ENCODE measurements at places on chromosomes 7 and 10. TPM values are rescaled to one million over a fixed set of nuclear protein-coding genes. Genes with fewer than 3 reads are reported as not detected.

The LRRC4 gene
- 0.16 TPM for polyA plus RNA-seq

DNA sequence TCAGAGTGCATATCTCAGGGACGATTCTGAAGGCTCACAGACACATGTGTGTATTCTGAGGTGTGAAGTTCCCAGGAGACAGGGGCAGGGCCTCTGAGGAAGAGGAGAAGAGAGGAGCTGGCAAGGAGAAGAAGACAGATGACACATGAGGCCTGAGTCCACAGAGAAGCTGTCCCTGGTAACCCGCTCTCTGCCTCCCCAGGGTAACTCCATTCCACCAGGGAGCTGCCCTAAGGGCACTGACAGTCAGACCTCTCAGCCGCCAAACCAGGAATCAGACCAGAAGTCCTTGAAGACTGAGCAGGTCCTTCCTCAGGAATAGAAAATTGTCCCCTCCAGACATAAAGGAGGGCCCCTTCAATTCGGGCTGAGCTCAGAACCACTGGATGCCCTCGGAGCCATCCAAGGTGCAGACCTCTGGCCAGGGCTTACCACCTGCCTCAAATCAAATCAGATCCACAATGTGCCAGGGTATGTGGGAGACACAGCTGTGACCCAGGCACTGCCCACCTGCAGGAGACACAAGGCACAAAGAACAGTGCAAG lies 57.4 kb downstream of the TLL2 start:
- no peak for DNase-seq

DNA sequence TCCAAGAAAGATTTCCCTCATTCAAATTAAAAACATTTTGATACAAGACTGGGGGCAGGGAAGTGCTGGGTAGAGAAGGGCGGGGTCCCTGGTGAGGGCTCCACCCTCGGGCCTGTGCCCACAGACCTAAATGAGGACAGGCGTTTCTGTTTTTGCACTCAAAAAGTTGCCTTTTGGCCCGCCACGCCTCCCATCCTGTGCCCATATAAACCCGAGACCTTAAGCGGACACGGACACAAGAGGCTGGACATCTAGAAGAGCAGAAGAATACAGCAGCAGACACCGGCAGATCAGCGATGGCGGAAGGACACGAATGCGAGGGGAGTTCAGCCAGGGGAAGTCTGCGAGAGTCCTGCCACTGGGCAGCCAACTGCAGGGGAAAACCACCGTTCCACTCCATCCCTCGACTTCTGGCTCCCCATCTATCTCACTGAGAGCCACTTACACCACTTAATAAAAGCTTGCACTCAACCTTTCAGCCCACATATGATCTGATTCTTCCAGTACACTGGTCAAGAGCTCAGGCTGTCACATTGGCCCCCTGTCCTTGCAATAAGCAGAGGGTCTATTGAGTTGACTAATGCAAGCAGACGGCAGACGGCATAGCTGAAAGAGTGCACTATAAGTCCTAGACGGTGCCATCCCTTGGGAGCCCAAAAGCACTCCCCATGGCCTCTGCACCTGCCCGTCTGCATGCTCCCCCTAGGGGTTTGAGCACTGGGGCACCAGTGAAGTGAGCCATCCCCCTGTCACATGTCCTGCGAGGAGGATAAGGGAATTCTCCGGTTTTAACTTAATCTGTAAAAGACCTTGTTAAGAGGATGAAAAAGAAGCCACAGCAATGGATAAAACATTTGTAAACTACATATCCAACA lies 181.8 kb upstream of the PRSS1 start:
- no peak for DNase-seq

DNA sequence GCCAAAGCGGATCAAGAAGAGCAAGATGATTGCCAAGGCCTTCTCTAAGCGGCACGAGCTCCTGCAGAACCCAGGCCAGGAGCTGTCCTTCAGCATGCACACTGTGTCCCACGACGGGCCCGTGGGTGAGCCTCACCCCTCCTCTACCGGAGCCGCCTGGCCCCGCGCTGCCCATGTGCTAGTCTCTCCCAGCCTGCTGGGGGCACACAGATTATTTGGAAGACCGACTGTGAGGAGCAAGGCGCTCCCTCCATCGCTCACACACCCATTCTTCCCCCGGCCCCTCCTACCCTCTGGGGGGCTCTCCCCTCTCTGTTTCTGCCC lies 13.9 kb upstream of the AHCYL2 start:
- no peak for DNase-seq

DNA sequence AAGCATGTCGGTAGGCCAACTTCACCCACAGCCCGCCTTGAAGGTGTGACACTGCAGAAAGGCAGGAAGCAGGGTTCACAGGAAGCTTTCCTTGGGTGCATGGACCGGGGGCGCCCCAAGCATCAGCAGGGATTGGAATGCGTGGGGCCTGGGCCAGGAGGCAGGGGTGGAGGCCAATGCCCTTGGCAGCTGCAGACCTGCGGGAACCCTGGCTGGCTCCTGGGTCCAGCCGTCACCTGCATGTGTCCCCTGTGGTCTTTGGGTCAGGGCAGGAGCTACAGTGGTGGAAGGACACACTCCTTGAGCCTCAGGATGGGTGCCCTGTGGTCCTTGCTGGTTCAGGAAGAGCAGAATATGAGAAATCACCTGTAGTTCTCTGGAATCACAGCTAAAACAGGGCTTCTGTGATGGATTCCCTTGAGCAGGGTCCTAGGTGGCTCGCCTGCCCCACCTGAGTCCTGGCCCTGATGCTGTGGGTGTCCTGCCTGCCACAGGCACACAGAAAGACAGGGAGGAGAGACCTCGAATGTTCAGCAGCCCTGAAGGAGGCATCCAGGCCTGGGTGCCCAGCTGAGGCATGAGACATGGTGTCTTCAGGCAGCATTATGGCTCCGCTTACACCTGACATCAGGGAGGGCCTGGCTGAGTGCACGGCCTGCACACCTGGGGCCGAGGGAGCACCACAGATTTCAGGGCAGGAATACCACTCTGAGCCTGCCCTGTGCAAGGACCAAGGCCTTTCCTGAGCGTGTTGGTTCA lies 15.1 kb downstream of the ANTXRL start:
- no peak for DNase-seq

The UPK3BL1 gene
- 4.0 TPM for polyA plus RNA-seq
